Smooth muscle cell of the brain vasculature (primary cell): ENCODE measurements at places on chromosomes 5 and 9.
A peak's percentile ranks its signal among the peaks of the same experiment; 100 is the strongest.

DNA sequence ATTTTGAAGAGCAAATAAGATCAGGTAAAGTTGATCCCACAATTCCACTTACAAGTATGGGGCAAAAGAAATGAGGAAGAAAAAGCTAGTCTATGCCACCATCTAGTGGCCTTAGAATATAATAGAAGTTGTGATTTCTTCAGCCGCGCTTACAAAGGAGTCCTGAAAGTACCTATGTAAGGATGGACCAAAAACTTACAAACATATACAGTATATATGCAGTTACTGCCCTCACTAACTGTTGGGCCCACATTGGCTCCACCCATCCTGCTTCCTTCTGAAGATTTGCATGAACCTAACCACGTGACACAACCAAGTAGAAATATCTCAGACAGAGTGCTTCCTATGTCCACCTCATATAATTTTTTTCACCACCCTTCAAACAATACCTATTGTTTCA lies 11.7 kb upstream of the OR13D1 start:
- peak; percentile 24 for DNase-seq

- DNase-seq, result no peak
Measured at GRCh38 chr9:35446012-35446411, 43.9 kb upstream of the RUSC2 start.

DNA sequence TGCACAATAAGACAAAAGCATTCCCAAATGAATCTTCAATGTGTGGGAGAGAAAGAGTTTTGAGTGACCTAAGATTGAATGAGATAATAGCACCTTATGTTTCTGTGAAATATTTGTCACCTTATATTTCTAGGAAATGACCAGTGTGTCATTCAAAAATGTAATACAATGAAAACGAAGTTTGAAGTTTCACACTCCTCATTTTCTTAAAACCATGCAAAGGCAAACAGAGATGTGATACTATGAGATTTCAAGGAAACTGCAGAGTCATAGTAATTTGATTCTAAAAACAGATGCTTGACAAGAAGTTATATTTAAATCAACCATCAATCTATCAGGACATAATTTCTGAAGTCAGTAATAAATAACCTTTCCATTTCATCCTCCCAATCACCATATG lies 13.6 kb upstream of the ABCA1 start:
- DNase-seq, result no peak

DNA sequence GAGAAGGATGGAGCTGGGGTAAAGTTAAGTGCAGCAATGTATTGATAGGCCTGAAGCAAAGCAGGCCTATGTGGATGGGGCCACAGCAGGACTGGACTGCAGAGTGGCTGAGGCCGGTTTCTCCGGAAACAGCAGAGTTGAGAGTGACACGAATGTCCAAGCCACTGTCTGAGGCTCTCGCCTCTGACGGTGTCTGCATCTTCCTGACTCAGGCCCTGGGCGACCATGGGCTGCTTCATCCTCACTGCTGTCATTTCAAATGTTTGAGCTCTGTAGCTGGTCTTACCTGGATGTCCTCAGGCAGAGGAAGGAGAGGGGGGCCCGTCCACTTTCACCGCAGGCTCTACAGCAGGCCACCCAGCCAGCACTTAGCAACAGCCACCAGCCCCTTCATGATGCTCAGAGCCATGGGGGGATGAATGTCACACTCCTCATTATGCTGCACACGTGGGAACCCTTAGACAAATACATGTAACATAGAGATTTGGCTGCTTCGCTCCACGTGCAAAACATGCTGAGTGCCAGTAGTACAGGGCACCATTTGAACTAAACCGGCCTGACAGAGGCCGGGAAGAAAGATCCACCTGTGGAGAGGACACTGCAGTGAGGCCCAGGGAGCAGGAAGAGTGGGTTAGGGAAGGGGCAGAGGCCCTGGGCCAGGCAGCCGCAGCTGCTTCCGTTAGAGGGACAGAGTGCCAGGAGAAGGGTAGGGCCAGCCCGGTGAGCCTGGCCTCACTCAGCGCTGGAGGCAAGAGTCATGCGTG lies 31.7 kb upstream of the NXNL2 start:
- DNase-seq, result no peak

DNA sequence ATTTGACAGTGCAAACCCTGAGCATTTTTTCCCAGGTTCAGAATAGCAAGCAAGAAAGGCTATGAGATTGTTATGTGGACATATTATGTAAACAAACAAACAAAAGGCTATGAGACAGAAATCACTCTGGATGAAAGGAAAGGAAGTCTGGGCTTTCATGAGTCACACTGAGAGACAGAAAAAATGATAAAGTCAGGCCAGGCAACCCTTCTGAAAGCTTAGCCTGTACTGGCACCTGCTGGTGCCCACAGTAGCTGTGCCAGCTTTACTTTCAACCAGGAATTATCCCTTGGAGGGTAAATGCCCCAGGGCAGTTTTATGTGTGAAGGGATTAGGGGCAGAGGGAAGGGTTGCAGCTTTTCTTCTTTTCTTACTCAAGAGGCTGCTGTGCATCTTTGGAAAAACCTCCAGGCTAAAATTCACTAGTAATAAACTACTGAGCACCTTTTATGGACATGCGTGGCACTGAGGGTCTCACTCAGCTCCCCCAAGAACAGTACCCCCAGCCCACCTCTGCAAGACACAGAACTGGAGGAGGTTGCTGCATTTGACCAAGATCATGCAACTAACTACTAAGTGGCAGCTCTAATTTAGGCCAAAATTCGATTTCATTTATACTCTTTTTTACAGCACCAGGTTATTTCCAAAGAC lies 41.7 kb downstream of the ACTL7B start:
- peak; percentile 53 for DNase-seq

GRCh38 chr9:90773617-90774016 lies 28.0 kb upstream of the SYK start:
- no peak for DNase-seq

DNA sequence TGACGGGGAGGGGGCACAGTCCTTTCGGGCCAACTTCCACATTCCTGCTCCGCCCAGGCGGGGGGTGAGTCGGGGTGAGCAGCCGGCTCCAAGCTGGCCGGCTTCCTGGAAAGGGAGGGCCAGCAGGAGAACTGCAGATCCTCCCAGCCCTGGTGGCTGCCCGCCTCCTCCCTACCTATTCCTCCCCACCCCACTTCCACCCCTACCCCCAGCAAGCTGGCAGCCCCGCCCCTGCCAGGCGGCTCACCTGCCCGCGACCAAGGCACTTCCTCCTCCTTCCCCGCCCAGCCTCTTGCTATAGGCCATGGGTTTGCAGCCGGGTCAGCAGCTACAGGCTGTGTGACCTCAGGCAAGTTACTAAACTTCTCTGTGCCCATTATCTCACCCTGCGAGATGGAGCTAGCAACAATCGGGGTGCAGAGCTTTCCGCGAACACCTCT lies 5.6 kb upstream of the IRF1 start:
- DNase-seq, result peak; percentile 53

GRCh38 chr9:89839449-89839848 lies 234.6 kb downstream of the GADD45G start:
- DNase-seq, result no peak

DNA sequence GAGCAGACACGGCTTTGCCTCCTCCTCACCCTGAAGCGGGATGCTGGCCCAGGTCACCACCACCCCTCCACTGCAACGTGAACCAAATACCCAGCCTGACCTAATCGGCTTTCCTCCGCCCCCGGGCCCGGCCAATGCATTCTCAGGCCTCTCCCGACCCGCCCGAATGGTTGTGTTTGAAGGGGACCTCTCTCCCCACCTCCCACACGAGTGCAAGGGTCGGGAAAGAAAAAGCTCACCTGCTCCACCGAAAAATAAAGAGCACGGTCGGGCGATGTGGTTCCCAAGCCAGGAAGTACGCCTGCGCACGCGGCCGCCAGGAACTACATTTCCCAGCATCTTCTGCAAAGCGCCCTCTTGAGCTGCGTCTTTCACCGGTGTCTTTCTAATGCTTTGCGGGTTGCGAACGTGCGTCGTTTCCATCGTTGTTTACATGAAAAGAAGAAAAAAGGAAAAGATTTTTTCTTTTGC lies at the start of gene ZNF883:
Gene ZNF883 (minus strand): TSS at position 282 of the 471 bp plus-strand sequence.
- DNase-seq, result peak; percentile 24

- DNase-seq, result no peak
Measured at GRCh38 chr9:17532461-17532860, 46.4 kb upstream of the SH3GL2 start.

- DNase-seq, result no peak
Measured at GRCh38 chr9:133968428-133968827, 23.7 kb downstream of the VAV2 start.

DNA sequence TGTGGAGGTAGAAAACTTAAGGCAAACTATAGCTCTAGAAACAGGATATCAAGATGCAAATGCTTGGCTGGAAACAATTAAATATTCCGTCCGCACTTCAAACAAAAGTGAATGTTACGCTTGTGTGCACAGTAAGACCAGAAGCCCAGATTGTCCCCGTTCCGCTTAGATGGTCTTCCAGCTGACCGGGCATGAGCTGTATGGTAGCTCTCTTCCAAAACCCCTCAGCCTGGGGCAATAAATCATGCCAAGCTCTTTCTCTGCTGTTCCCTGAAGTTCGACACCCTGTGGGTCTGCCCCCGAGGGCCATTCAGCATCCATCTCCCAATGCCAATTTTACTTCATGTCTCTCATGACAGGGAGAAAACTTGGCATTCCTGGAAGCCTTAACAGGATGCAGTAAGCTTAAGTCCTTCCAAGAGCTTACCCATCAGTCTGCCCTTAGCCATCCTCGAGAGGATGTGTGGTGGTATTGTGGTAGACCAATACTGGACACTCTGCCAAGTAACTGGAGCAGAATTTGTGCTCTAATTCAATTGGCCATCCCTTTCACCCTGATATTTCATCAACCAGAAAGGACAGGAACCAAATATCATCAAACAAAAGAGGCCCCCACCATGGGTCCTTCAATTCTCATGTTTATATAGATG lies 70.7 kb upstream of the RANBP6 start:
- no peak for DNase-seq

DNA sequence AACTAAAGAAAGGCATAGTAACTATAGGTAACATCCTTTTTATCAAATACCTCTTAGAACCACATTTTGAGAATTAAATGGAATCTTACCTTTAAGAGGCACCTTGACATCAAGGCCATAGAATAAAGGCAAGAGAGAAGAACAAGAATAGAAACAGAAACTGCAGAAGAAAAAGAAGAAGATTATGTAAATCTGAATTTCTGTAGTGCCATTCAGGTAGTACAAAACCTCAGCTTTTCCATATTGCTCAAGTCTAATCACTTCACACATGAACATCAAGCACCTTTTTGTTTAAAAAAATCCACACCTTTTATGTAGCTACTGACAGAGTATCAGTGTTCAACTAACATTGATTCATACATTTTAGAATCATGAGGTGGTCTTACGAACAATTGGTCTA lies 91.8 kb upstream of the DPYSL3 start:
- DNase-seq, result no peak

DNA sequence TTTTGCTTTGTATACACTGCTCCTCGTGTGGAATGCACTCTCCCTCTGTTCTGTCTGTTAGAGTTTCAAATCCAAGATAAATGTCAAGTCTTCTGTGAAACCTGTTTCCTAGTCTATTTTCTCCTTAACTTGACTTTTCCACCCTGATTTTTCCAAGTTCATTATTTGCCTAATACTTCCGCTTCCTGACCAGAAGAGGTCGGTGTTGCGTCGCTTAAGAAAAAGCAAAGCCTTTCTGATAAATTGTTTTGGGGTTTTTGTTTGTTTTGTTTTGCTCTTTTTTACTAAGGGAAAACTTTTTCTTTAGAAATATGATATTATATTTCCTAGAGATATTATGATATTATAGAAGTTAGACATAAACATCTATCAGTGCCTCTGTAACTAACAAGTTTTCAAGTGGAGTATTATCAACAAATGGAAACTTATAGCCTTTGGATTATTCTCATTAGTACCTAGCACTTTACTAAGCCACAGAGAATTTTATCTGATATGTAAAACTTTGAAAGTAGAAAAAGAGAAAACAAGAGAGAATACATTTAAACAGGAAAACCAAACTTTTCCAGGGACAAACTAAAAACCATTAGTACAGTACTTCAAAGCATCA lies 55.8 kb downstream of the PHAX start:
- peak; percentile 26 for DNase-seq

DNA sequence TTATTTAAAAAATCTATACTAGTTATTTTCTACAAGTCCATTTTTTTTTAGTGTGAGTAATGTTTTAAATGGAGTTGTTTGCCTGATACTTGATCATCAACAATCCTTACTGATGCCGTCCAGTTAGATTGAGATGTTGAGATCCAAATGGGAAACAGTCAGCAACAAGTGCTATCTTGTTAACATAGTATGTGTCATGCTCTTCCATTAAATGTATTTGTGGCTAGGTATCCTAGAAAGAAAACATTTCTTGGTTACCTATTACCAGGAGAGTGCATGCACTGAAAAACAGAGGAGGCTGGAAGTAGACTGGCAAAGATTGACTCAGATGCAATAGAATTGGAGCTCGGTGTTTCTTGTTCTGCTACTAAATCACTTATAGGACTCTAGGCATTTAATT lies 123.4 kb upstream of the MAN2A1 start:
- no peak for DNase-seq

DNA sequence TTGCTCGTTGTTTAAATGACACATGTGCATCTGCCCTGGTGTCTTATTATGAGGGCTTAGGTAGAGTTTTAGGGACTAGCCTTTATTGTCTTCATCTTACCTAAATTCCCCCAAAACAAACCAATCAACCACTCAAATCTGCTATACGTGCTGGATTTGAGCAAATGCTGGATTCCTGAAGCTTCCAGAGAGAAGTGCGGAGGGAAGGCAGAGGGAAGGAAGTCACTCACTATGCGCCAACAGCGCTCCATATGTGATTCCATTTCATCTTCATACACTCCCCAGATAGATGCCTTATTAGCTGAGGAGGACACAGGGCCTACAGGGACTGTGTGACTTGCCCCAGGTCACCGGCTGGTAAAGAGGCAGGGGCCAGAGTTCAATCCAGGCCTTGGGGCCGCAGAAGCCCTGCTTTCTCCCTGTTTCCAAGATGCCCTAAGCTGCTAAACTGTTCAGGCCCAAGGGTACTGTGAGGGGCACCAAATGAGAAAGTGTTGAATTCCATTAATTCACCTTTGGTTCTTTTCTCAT lies 63.5 kb downstream of the OTULIN start:
- no peak for DNase-seq

DNA sequence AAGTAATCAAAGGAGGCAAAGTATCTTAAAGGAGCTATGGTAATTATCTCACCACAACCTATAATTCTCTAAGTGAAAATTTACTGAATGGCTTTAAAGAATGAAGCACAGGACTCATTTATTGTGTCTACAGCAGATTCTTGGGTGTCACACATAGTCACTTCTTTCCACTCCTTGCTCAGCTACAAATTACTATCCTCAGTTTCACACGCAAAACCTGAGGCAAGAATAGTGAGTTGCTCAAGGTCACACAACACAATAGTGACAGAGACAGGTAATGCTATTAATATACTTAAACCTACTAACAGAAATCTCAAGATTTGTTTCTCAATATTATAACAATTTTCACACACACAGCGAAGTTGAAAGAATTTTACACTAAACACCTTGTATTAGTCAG lies 120.9 kb upstream of the STK32A start:
- no peak for DNase-seq
